ENCODE measurements at places on chromosomes 2 and 18.

GRCh38 chr2:48362515-48362914 lies 167.4 kb upstream of the STON1 start:
- DNase-seq, result no peak

GRCh38 chr2:9914384-9915065 lies 37.0 kb upstream of the GRHL1 start:
- DNase-seq, result peak; percentile 17

GRCh38 chr2:25615386-25615785 lies 58.0 kb downstream of the DTNB start:
- no peak for DNase-seq

- no peak for DNase-seq
Measured at GRCh38 chr2:1620081-1620480, 124.2 kb downstream of the PXDN start.

- no peak for DNase-seq
Measured at GRCh38 chr2:152846697-152847470, 128.5 kb downstream of the ARL6IP6 start.

DNA sequence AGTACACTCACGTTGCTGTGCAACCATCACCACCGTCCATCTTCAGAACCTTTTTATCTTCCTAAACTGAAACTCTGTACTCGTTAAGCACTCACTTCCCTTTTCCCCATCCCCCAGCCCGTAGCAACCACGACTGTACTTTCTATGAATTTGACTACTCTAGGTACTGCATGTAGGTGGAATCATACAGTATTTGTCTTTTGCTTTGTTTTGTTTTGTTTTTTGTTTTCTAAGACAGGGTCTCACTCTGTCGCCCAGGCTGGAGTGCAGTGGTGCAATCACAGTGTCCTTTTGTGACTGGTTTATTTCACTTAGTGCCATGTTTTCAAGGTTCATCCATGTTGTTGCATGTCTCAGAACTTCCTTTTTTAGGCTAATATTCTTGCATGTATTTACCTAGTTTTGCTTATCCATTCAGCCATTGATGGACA lies 7.0 kb upstream of the TYMS start:
- DNase-seq, result no peak

GRCh38 chr2:212344131-212344530 lies 194.5 kb downstream of the ERBB4 start:
- DNase-seq, result no peak

GRCh38 chr18:59056706-59057492 lies 82.8 kb upstream of the SEC11C start:
- DNase-seq, result peak; percentile 82

DNA sequence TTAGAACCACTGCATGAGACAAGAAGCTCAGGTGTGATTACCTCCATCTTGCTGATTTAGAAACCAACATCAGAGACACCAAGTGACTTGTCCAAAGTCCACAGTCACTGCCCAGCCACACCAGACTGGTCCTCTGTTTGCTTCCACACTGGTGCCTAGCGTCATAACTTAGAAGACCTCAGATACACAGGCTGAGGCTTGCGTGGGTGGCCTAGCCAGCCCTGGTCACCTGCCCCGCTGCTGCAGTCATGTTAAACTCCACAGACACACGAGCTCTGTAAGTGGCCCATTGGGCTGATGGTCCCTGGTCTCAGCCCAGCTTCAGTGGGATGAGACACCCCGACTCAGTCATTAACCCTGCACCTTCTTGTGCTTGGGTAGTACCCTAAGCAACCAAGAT lies 47.1 kb downstream of the CNGA3 start:
- no peak for DNase-seq

GRCh38 chr2:205769879-205770278 lies 87.6 kb downstream of the NRP2 start:
- no peak for DNase-seq

GRCh38 chr2:161427664-161428587 lies 11.8 kb downstream of the TBR1 start:
- peak; percentile 46 for DNase-seq

DNA sequence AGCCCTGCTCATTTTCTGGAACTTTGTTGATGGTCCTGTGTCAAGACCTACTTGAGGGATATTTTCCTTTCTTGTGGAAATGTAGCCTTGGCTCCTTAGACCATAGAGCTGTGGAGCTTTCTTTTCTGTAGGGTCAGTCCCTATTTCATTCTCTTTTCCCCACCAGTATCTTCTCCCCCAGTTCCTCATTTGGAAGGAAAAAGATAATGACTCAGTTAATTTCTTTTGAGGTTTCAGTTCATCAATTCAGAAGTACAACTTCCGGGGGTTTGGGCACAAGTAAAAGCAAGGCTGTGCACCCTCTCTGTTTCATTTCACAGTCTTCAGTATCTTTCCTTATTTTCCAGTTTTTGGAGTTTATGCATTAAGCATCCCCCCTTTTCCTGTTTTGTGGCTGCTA lies 70.7 kb downstream of the CDC42EP3 start:
- DNase-seq, result no peak

DNA sequence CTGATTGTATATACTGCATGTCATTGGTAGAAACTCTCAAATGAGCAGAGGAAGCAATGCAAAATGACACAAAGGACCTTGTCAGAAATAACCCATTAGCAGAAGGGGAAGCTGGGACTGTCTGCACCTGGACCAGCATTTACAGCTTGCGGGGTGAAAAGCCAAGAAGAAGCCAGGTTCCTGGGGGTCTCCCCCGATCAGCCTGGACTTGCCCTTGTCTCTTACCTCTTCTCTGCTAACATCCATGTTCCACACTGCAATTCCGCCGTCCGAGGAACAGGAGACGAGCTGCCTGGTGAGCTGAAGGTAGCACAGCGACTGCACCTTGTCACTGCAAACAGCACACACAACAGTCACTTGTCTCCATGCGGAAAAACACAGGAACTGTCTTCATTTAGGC lies 51.1 kb downstream of the WDFY1 start:
- DNase-seq, result no peak

- peak; percentile 73 for DNase-seq
Measured at GRCh38 chr18:57210716-57211411, 64.0 kb downstream of the BOD1L2 start.

DNA sequence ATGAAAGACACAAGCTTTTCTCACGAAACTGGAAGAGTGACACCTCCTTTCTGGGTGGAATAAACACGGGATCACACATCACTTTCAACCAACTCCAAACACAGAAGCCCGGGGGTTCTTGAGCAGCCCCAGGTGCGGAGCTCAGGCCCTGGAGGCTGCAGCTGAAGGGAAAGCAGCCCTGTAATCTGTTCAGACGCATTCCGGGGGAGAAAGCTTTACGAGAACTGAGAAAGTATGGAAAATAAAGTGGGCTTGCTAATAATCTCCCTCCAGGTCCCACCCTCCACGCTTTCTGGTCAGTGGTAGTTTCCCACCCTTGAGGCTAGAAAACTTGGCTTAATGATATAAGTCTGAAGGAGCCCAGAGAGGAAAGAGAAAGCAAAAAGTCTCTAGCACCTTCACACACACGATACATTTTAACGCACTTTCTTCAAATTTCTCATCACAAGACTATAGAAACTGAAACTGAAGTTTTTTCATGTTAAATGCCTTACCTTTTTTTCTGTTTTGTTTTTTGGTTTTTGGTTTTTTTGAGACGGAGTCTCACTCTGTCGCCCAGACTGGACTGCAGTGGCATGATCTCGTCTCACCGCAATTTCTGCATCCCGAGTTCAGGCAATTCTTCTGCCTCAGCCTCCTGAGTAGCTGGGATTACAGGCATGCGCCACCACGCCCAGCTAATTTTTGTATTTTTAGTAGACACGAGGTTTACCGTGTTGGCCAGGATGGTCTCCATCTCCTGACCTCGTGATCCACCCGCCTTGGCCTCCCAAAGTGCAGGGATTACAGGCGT lies 141.3 kb downstream of the AFF3 start:
- no peak for DNase-seq

Measured in ELF-1 (cell line).